Fibroblast of mammary gland (primary cell): ENCODE measurements at places on chromosomes 5 and 9.

- no peak for DNase-seq
These were observed 296.0 kb upstream of the DMRT1 start for GRCh38 chr9:545480-545879.

DNA sequence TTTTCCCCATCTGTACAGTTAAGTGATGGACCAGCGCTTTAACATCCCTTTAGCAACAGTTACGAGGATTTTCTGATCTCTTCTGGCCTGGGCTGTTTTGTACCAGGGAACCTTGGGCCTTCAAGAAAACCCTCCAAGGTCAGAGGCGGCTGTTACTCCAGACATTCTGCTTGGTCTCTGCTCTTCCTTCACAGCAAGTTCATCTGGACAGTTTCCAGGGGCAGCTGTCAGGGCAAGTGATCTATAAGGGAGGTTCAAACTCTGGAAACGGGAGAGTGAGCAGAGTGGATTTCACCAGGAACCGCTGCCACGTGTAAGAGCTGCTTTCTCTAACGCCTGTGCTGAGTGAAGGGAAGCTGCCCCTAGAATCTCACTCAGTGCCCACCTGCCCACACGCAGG is 36.7 kb downstream of the ZNF618 start:
- peak; percentile 17 for DNase-seq

DNA sequence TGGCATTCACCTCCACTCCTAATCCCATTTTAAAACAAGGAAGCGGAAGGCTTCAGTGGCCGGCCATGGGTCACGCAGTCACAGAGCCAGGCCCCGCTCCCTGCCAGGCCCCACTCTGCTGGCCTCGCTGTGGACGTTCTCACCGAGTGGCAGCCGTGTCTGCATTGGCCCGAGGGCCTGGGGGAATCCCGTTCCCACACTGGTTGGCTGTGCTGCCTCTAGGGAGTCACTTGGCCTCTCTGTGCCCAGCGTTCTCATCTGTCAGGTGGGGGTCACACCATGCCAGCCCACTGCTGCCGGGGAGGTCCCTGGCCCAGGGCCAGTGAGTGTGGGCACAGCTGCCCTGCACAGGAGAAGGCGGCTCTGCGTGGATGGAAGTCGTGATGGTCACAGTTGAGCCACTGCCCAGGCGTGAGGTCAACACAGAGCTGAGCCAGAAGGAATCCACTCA is 13.4 kb upstream of the SLC9A3 start:
- DNase-seq, result no peak

- DNase-seq, result no peak
These were observed 32.8 kb upstream of the CPEB4 start for GRCh38 chr5:173855162-173855994.
